ENCODE measurements at places on chromosomes 12 and 14.
A peak's percentile ranks its signal among the peaks of the same experiment; 100 is the strongest.

GRCh38 chr14:101729382-101729781 is 32.1 kb upstream of the PPP2R5C start:
- no peak for DNase-seq

- DNase-seq, result no peak
Measured at GRCh38 chr14:100328495-100329163, 5.5 kb downstream of the SLC25A47 start.

GRCh38 chr12:112598626-112599025 is 179.9 kb downstream of the PTPN11 start:
- DNase-seq, result no peak

DNA sequence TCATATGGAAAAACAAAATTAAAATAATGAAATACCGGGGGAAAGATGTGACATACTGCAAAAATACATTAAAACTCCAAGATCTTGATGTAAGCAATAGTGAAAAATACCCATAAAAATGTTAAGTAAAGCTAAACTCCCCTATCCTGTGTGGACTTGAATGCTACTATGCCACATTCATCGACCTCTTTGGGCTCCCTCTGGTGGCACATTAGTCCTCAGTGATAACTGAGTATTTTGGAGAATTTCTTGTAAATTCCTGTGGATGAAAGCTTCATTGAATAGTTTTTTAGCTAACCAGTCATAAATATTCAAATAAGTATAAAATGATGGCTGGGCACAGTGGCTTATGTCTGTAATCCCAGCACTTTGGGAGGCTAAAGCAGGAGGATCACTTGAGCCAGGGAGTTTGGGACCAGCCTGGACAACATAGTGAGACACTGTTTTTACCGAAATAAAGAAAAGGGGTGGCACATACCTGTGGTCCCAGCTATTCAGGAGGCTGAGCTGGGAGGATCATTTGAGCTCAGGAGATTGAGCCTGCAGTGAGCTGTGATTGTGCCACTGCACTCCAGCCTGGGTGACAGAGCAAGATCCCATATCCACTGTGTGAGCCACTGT is 42.4 kb upstream of the SGPP1 start:
- peak; percentile 39 for DNase-seq

DNA sequence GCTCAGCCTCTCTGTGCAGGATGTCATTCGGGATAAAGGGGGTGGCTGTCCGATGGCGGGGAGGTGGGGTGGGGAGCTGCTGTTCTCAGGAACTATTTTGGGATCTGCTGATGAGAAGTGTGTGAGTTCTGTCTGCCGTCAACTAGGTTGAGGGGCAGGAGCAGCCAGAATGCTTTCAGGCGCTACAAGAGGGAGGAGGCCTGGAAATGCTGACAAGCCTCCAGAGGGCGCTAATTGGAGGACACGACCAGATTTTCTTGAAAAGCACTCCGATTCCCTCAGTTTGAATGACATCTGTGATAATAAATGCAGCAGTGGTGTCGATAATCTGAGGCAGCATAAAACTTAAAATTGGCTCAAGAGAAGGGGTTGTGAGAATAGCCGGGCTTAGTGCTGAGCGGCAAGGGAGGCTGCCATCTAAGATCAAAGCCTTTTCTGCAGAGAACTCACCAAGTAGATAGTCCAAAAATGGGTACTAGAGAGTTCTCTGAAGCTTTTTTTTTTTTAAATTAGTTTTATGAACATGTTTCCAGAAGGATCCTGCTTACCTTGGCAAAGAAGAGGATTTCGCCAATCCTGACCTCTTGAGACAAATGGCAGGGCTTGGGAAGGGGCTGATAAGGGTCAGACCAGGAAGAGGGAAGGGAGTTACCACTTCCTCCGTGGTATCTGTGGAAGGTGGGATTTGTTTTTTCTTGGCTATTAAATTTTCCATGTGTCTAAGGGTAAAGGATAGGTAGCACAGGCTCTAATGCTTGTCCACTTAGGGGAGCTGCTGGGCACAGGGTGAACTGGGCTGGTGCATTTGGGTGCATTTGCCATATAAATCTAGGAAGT is 94.4 kb downstream of the CRACR2A start:
- DNase-seq, result no peak

- no peak for DNase-seq
Measured at GRCh38 chr12:50642761-50643160, 121.1 kb upstream of the ATF1 start.

DNA sequence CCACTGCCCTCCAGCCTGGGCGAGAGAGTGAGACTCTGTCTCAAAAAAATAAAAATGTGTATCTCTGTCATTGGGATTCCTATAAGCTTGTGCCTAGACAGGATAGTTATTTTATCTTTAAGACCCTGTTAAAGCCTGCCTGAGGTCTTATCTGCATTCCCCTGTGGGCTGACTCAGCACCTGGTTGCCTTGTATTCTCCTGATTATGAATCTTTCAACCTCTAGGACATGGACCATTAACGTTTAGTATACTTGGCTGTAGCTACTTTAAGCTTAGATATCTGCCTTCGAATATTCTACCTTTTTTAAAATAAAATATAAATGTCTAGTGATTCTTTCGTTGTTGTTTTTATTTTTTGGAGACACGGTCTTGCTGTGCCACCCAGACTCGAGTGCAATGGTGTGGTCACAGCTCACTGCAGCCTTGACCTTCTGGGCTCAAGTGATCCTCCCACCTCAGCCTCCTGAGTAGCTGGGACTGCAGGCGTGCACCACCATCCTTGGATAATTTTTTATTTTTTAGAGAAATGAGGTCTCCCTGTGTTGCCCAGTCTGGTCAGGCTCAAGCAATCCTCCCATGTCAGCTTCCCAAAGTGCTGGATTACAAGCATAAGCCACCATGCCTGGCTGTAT is 41.3 kb downstream of the RESF1 start:
- no peak for DNase-seq

- no peak for DNase-seq
Measured at GRCh38 chr12:71935594-71935993, 3.1 kb upstream of the TPH2 start.

- no peak for DNase-seq
Measured at GRCh38 chr14:92885279-92886061, 37.5 kb upstream of the CHGA start.

DNA sequence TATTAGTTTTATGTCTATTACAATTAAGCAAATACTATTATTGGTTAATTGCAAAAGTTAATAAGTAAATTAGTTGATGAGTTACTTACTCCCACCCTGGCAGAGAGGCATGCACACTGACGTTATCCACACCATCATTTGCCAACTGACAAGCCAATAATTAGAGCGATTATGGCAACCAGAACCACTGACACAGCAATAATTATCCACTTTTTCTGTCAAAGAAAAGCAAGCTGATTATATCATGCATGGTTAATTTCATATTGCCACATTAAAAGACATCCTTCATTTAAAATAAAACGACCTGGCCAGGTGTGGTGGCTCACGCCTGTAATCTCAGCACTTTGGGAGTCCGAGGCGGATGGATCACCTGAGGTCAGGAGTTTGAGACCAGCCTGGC is 43.1 kb downstream of the STX2 start:
- no peak for DNase-seq

DNA sequence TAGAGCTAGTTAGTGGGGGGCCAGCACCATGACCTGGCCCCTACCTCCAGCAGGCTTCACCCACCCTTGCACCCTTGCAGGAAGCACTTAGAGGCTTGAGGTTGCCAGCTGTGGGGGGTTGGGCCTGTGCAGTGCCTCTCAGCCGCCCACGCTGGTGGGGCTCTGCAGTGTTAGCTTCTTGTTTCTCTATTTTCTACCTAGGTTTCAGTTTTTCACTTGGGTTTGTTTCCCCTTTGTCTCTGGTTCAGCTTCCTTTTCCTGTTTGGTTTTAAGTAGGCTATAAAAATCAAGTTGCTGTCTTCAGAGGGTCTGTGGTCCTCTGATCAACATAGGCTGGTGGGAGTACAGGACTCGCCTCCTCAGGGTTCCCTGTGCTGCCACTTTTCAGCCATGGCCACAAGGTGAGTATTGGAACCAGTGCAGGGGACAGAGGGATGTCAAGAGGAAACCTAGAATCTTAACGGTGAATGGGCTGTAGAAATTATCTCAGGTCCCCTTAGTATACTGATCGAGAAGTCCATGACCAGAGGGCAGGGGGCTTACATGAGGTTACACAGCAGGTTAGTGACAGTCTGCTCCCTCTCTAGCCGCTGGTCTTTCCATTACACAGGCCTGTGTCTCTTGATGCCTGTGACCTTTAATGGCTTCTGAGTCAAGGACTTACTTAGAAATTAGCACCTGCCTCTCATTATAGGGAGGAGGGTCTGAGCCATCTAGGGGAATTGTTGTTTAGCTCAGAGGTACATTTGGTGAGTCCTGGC is at the start of gene EVL:
Gene EVL (plus strand): TSS at position 312 of the 761 bp plus-strand sequence. CDS start 79 bp downstream, at position 391.
- DNase-seq, result peak; percentile 81

DNA sequence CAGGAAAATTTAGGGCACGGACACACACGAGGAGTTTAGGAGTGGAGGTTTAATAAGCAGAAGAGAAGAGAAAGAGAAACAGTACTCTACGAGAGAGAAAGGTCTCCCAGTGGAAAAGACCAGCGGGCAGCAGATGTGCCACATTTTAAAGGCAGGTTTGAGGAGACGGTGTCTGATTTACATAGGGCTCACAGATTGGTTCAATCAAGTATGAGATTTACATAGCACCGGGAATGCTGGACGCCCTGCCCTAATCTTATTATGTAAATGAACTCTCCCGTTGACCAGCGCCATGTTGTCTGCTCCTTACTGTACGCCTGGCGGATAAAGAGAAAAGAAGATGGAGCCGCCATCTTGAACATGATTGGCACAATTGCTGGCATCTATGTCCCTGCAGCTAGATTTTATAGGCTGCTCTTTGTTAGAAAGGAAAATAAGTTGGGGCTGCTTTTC is 17.9 kb downstream of the NFKBIA start:
- DNase-seq, result no peak

DNA sequence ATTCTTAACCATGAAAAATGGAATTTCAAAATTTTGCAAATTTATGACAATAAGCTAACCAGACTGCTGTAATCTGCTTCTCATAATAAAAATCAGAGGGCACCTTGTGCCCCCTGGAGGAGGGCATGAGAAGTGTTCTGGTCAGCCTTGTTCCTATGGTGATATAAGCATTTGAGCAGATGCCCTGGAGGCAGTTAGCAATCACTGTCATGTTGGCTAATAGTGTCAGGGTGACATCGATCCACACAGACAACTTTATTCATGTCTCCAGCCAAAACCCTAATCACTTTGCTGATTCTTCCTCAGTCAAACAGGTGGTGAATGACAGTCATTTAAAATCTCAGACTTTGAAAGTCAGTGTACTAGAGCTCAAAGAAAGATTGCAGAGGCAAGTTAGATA is 943.0 kb downstream of the GALC start:
- DNase-seq, result peak; percentile 4

DNA sequence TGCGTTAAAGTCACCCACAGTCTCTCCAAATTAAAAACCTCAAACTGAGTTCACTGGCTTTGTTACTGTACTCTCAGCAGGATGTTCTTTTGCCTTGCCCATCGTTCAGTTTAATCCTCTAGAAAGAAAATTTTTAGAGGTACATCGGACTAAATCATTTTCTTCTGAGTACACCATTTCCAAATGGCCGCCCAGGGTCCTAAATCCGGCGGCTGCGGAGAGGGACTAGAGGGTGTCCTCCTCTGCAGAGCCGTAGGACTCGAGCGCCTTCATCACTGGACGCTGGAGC is 1.4 kb downstream of the LIN7A start:
- no peak for DNase-seq

DNA sequence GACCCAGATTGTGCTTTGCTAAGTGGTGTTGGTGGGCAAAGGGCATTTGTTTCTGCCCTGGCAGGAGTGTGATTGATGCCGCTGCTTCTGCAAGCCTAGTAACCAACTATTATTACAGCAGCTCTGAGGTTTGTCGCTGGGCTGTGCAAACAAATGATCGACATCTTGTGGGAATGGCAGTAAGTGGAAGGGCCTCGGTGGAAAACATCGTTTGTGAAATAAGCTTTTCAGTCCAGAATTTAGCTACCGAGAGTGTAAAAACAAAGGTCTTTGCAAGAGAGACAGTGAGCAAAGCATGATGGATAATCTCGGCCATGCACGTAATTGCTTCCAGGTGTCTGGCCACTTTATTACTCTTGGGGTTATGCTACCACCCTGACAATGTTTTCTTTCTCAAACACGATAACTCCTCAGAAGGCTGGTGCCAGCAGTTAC is 397.7 kb upstream of the PRICKLE1 start:
- DNase-seq, result no peak
